Stomach (tissue), 19 donors: ENCODE measurements at places on chromosomes 6 and 20. TPM values are rescaled to one million over a fixed set of nuclear protein-coding genes. Genes with fewer than 3 reads are reported as not detected.

Gene PTPRK
- total RNA-seq, result 73.2 TPM

Gene ARMC12
- total RNA-seq, result not detected

Gene ZBTB46
- total RNA-seq, result 13.4 TPM

Gene REM1
- not detected for total RNA-seq

Gene CLPSL2
- not detected for total RNA-seq

Gene BMP2
- 32.9 TPM for total RNA-seq

Gene HSPA1L
- total RNA-seq, result not detected

Gene PI16
- not detected for total RNA-seq

Gene C6orf118
- total RNA-seq, result not detected

Gene CST4
- not detected for total RNA-seq

Gene STMND1
- total RNA-seq, result not detected

Gene TUBB
- total RNA-seq, result 147 TPM

Gene PSORS1C2
- not detected for total RNA-seq

Gene CRISP1
- total RNA-seq, result not detected

Gene EYA2
- 3.2 TPM for total RNA-seq

Gene NUP43
- total RNA-seq, result 40.0 TPM

Gene PAK5
- not detected for total RNA-seq

Gene LY6G6C
- total RNA-seq, result not detected

Gene ZNF311
- total RNA-seq, result 2.3 TPM

Gene PDYN
- not detected for total RNA-seq

Gene EMILIN3
- total RNA-seq, result 3.1 TPM

Gene NPBWR2
- total RNA-seq, result not detected

Gene GFOD1
- 15.2 TPM for total RNA-seq

Gene EFHC1
- 52.7 TPM for total RNA-seq

Gene SPAG4
- total RNA-seq, result not detected

Gene BPI
- 1.3 TPM for total RNA-seq

Gene SLC22A16
- not detected for total RNA-seq

Gene CFAP206
- not detected for total RNA-seq

Gene LINC00237
- not detected for total RNA-seq

Gene ZSCAN23
- total RNA-seq, result not detected

Gene BPIFB4
- total RNA-seq, result not detected

Gene EFCAB8
- total RNA-seq, result 0.45 TPM

Gene ZKSCAN3
- 4.6 TPM for total RNA-seq

Gene ROS1
- not detected for total RNA-seq

Gene MYLK4
- 0.87 TPM for total RNA-seq

Gene DEFB129
- total RNA-seq, result not detected

Gene OLIG3
- total RNA-seq, result not detected

Gene MRAP2
- total RNA-seq, result 1.7 TPM

Gene VSX1
- not detected for total RNA-seq

Gene MAP3K4
- 21.6 TPM for total RNA-seq

Gene HLA-DOB
- total RNA-seq, result 2.9 TPM

Gene HDGFL1
- total RNA-seq, result not detected

Gene ZNF334
- 1.4 TPM for total RNA-seq

Gene SLC22A1
- total RNA-seq, result 3.0 TPM

Gene LTB
- total RNA-seq, result not detected
